ENCODE measurements at places on chromosomes 7 and 10.

DNA sequence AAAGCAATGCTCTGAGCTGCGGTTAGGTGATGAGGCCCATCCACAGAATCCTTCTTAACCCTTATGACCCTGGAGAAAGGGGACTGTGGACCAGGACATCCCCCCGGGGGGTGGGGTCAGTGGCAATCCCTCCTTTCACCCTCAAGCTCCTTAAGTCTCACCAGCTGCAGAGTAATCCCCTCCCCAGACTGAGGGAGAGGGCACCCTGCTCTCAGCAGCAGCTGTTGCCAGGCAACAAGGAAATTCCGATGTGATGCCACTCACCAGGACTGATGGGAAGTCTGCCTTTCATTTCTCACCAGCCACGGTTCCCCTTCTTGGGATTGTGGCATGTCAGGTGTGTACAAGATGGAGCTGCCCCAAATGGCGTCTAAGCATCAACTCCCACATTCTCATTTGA is 129.6 kb downstream of the DOCK1 start:
- DNase-seq: no peak

DNA sequence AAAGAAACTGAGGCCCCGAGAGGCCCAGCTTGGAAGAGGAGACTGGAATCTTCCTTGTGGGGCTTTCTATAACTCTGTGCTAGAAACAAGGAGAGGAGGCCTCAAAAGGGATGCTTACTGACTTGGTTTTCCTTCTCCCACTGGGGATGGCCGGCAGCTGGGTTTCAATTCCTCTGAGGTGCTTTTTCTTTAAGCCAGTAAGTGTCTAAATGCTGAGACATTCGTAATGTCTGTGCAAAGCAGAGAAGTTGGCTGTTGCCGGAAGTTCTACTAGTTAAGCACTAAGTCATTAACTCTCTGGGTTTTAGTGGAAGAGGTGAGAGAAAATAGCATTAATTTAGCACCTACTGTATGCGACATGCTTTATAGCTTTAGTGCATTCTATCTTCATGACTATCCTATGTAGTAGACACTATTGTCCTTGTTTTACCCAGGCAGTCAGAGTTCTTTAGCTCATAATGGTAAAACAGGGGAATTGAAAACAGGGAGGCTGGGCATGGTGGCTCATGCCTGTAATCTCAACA is 135.2 kb downstream of the RGS10 start:
- DNase-seq: no peak

DNA sequence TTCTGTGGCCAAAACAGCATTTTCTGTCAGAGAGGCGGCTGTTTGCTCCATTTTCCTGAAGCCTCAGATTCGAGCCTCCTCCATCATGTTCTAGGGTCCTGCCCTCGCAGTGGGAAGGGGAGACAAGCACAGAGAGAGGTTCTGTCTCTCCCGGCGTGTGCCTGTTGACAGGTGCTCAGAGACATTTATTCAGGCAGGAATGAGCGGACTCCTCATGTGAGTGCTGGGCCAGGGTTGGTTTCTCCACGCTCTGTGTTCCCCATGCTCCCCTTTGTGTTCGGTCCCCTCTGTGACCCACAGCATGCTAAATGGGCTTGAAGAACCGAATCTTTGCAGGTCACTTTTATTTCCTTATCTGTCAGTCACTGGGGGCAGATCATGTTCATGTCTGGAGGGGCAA is 374.6 kb downstream of the GLRX3 start:
- no peak for DNase-seq

DNA sequence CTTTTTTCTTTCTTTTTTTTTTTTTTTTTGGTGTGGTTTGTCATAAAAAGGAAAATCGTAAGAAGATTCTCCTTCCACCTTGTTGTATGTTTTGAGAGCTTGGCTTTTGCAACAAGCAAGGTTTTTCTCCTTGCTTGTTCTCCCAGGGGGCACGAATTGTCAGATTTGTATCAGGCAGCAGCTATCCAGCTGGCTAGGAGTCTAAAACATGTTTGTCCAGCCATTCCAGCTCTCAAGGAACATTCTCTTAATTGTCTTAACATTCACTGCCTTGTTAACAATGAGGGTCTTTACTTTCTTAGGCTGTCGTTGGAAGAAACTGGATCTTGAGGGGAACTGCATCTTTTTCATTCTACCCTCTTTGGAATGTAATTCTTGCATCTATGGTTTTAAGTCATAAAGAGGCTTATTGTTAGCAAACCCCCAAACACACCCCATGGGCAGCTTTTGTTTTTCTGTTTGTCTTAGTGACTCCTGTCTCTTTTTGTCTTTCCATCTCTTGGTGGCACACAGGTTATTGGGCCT is 14.6 kb downstream of the SHTN1 start:
- DNase-seq: no peak

DNA sequence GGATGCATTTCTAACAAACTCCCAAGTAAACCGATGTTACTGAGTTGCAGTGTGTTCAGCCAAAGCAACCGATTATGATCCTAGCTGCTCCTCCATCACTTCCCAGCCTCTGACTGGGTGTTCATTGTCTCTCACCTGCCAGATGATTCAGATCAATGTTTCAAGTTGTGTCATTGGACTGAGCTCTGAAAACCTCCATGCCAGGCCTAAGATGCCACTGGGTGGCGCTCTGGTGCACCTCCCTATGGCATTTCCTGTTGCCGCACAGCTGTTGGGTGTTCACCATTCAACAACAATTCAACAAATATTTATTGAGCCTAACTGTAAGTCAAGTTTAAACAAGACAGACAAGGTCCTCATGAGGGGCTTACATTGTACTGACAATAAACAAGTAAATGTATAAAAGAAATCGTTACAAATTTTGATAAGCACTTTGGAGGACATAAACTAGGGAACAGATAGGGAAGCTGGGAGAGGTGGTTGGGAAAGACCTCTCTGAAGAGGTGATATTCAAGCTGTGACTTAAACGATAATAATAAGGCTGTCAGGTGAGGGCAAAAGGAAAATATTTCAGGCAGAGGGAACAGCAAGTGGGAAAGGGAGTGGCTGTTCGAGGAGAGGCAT is 22.8 kb downstream of the RGR start:
- DNase-seq: peak; percentile 67

- DNase-seq: no peak
These were observed 387.8 kb downstream of the SDK1 start for GRCh38 chr7:3688842-3689241.

GRCh38 chr10:72061491-72061890 is 26.9 kb downstream of the SPOCK2 start:
- DNase-seq: no peak

DNA sequence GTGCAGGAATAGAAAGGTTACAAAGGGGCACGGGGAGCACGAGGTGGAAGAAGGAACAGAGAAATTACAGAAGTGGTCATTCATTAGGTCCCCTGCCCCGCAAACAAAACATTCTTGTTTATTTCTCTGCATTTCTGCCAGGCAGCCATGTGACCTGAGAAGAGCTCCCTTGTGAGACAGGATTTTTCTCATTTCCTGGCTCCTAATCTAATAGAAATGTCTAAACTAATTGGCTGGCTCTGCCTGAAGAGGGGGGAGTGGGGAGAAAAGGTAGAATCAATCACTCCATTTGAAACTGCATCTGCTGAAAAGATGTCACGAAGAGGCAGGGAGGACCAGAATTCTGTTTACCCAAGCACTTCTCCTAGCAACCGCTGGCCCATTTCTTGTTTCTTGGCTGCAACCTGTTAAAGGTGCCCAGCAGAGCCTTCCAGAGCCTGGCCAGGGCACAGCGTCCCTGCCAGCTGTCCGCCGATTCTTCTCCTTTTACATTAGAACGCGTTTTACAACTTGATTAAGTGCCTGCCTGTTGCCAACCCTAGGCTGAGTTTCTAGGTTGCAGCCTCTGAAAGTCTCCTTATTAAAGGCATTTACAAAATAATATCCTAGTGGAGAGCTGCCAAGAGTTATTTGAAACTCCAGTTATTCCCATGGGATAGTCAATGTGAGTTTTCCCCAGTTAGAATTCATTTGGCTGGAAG is 1227.6 kb downstream of the TYW1 start:
- DNase-seq: no peak

DNA sequence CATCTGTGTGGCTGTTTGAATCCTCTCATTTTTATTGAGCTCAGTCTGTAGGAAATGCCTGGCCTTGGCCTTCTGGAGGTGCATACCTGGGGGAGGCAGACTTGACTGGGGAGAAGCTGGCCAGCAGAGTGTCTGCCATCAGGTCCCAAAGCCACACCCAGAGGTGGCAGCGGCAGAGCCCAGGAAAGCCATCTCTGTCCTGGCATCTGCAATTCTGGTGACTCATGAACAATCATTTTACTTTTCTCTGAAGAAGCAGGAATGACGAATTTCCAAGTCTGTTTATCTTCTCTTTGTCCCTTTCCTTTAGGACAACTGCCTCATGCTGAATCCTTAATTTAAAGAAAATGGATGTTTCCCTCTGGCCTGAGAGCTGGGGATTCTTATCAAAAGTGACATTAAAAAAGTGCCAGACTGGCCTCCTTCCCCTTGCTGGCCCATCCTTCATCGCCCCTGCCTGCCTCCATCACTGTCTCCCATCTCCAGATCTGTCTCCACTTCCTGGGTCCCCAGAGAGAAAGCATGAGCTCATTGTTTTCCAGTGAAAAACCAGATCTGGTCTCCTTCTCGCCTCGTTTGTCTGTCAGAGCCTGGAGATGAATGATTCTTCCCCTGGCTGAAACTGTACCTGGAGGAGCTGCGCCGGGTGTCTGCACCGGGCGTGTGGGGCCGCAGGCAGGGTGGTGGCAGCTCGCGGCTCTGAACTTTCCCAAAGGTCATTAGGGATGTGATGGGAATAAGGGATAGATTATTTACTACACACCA is 124.5 kb downstream of the TMEM178B start:
- DNase-seq: no peak

DNA sequence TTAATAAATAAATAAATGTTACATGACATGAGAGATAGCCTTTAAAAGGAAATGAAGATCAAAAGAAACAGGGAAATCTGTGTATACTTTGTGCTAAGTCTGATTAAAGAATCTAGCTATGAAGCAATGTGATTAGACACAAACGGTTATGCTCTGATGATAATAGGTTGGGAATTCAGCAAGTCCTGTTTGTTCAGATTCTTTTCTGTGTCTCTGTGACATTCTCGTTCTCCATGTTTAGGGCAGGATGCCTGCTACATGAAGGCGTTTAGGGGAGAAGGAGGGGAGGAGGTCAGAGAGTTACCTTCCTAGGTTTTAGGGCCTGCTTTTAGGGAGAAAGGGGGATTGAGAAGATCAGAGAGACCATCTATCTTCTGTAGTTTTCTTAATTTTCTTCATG is 555.3 kb downstream of the DNAJB9 start:
- DNase-seq: no peak

GRCh38 chr7:84790882-84791281 is 396.0 kb downstream of the SEMA3D start:
- no peak for DNase-seq

DNA sequence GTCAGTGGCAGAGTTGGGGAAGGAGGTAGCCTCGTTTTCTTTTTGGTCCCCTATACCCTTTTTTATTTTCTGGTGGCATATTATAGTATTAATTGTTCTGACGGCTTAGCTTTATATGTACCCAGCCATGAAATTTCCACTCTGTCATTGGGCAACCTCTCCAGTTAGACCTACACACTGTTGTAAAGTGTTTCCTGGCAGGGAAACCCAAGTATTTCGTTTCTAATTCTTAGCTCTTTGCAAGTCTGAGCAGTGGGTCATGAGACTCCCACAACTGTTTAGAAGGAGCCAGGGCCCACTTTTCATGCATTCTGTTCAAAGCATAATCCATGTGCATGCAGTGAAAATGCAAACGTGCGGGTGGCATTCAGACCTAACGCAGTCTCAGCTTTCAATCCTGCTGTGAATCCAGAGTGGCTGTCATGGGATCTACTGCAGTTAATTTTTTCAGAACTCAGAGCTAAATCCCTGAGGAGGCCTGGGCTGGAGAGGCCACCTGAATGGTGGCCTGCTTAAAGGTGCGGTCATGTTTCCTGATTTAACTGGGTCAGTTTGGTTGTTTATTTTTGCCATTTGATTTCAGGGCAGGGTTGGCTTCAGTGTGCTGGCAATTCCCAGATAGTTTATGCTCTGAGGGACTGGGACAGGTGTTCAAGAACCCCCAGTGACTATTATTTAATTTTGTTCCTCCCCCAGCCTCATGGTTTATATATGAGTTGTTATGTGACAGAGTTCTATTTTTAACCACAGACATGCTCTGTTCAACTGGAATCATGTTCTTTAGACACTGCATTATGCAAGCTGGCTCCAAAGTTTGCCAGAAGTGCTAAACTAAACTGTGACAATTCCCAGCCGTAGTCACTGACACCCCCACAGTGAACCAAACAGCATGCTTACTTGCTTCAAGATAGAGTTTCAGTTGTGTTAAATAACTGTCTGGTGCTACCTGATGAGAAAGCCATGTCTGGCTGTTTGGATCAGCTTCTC is 27.4 kb upstream of the SYPL1 start:
- DNase-seq: no peak

- DNase-seq: no peak
These were observed 20.0 kb upstream of the FAM204A start for GRCh38 chr10:118362103-118362502.

- DNase-seq: no peak
These were observed 166.7 kb downstream of the DNAJB9 start for GRCh38 chr7:108736221-108736891.

Data from CD4-positive, alpha-beta T cell treated with Interleukin-2 at 100 ng/mL for 4 hours (primary cell).